ENCODE measurements at places on chromosomes 5 and 9. TPM values are rescaled to one million over a fixed set of nuclear protein-coding genes. Genes with fewer than 3 reads are reported as not detected.

Gene CNTNAP3B
- 2.6 TPM for total RNA-seq

DNA sequence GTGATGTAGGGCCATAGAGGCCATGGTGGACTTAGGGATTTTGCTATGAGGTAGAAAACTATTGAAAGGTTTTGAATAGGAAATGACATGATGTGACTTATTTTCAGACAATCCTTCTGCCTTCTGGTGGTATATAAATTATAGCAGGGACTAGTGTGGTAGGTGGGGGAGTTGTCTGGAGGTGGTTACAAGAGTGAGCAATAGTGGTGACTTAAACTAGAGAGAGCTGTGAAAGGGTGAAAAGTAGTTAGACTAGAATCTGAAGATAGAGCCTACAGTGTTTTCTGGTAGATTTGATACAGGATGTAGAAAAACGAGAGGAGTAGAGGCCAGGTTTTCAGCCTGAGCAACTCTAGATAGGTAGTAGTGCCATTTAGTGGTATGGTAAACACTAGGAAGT is 32.3 kb downstream of the NAA35 start:
- no peak for DNase-seq

Gene HEMGN
- 0.14 TPM for total RNA-seq

DNA sequence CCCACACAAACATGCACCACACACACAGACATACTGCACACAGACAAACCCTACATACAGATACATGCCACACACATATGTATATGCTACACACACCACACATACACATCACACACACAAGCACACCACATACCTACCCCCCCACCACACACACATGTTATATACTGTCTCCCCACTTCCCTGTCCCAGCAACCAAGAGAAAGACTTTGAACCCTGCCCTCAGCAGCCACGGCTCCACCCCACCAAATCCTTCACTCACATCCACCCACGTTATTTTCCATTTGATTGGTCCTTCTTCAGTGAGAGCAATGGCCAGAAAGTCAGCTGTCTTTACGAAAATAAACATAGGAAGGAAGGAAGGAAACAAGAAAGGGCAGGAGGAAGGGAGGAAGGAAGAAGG is 479.8 kb downstream of the DIRAS2 start:
- DNase-seq: no peak

GRCh38 chr5:44499381-44499780 is 110.2 kb upstream of the FGF10 start:
- no peak for DNase-seq

DNA sequence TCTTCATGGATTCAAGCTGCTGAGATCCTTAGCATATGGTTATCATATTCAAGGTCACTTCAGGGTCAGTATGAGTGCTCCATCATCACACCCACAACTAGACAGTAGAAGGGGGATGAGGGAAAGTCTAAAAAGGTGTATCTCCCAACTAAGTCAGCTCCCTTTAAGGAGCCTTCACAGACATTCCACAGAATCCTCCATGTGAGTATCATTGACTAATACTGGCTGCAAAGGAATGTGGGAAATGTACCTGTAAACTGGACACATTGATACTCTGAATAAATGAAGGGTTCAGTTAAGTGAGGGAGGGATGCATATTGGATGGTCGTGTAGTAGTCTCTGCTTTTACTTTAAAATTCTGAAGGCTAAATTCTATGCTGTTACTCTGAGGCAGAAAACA is 330.7 kb downstream of the LRRC70 start:
- no peak for DNase-seq

DNA sequence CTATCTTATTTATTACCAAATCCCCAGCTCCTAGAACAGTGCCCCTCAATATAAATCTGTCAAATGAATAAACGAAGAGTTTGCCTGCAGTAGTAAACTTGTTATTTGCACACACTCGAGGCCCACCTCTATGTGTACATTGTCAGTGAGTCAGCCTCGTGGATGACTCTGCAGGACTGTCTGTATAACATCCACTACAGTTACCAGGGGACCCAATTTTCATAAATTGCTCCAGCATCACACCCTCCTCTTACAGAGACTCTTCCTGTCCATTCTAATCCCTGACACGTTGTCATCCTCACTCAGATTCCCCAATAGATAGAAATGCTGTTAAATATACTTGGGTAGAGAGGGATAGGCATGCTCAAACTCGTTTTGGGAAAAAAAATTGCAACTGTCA is 478.5 kb downstream of the RAB3C start:
- DNase-seq: no peak

DNA sequence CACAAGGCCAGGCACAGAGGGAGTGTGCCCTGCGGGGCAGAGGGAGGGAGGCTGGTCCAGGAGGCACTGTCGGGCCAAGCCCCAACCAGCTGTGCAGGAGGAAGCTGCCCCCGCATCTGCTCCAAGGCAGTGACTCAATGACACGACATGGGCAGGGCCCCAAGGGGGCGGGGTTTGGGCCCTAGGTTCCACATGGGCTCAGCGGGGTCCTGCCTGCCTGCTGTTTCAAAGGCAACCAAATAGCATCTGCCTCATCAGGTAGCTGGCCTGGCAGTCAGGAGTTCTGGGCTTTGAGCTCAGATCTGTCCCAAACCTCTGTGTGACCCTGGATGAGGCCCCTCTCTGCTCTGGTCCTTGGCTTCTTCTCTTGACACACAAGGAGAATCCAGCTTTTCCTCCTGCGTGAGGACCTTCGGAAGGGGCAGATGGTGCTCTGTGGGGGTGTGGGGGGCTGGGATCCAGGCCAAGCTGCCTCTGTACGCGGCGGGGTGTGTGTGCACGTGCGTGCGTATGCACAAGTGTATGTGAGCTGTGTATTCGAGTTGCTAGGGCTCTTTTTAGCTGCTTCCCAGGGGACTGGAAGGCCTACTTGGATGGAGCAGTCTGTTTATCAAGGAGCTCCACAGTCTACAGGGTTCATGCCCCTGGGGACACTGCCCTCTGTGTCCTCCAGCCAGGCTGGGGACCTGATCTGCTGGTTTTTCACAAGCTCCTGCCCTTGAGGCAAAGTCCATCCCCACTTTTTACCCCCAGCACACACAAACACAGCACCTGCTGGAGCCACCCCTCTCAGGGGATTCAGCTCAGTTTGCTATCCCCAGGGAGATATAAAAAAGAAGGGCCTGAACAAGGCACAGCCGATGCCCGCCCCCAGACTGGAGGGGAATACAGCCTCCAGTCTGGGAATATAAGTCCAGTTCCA is 138.9 kb downstream of the RGS3 start:
- DNase-seq: peak; percentile 54

Gene COL15A1
- 46.2 TPM for total RNA-seq

All from mucosa of gallbladder (tissue), 1 donor.